ENCODE measurements at places on chromosomes 2 and 18.
A peak's percentile ranks its signal among the peaks of the same experiment; 100 is the strongest.

- peak; percentile 87 for DNase-seq
Measured at GRCh38 chr2:12750166-12750905, 33.6 kb downstream of the TRIB2 start.

DNA sequence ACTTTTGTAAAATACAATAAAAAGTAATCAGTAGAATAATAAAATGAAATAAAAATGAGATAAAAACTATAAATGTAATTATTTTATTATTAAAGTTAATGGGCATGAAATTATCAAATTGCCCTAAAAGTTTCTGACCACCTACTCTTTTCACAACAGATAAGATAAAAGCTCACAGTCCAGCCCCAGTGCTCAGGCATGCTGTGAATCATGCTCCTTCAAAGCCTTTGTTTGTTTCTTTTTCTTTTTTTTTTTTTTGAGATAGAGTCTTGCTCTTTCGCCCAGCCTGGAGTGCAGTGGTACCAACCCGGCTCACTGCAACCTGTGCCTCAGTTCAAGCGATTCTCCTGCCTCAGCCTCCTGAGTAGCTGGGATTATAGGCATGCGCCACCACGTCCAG, 181.7 kb downstream of the ANKRD44 start:
- DNase-seq = no peak

DNA sequence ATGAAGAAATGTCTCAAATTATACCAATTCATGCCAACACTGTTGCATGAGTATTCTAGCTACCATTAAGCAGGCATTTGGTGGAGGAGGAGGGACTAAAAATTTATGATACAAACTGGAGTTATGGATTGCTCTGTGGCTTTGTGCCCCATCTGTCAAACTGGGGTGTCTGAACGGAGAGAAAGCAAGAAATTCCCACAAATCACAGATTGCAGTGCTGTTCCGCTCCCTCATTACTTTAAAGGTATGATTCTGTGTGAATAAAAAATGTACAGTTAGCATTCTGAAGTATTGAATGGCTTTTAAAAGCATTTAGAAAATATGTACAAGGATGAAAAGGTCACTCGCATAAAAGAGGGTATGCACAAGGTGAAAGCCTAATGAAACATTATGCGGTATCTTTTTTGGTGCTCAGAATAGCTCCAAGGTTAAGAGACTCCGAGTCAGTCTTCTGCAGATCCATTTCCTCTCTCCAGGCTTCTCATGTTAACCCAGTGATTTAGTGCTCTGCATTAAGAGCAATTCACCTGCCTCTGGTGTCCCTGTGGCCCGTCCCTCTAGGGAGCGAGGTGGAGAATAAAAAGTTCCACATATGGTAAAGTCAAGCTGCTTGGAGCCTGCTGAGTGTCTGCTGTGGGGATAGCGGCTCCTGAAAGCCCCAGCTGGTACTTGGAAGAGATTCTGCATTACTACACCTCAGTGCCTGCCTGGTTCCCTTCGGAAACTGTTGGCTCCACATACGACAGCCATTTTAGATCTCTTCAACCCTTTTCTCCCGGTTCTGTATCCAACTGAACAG, 184.2 kb downstream of the ZNF521 start:
- no peak for DNase-seq

DNA sequence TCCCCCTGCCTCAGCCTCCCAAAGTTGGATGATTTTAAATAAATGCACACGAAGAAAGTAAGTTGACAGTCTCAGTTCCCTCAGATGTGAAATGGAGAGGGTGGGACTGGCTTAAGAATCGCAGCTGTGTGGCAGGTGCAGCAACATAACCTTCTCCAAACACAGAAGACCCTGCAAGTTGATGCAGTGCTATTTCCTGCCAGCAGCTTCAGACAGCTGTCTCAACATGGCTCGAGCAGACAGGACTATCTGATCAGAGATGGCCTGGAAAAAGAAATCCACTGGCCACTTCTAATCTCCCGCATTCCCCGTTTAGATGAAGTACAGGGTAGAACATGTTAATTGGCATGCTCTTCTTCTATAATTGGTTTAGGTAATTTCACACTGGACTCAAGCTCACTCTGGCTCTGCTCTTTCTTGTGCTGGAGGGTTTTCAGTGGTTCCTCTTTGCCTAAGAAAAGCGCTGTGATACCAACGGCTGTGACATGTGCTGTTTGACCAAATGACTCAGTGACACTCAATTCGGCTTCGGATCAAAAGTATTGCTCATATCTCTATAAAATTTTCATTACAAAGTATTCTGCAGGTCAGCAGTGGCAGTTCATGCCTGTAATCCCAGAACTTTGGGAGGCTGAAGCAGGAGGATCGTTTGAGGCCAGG, 40.2 kb downstream of the MYOM1 start:
- no peak for DNase-seq

- DNase-seq = no peak
Measured at GRCh38 chr2:161116509-161116908, 43.7 kb upstream of the TANK start.

- peak; percentile 19 for DNase-seq
Measured at GRCh38 chr2:54803783-54804751, 80.6 kb downstream of the EML6 start.

- DNase-seq = no peak
Measured at GRCh38 chr2:41207578-41207977, 755.7 kb upstream of the SLC8A1 start.

GRCh38 chr2:171655586-171655985, 31.7 kb upstream of the DYNC1I2 start:
- no peak for DNase-seq

DNA sequence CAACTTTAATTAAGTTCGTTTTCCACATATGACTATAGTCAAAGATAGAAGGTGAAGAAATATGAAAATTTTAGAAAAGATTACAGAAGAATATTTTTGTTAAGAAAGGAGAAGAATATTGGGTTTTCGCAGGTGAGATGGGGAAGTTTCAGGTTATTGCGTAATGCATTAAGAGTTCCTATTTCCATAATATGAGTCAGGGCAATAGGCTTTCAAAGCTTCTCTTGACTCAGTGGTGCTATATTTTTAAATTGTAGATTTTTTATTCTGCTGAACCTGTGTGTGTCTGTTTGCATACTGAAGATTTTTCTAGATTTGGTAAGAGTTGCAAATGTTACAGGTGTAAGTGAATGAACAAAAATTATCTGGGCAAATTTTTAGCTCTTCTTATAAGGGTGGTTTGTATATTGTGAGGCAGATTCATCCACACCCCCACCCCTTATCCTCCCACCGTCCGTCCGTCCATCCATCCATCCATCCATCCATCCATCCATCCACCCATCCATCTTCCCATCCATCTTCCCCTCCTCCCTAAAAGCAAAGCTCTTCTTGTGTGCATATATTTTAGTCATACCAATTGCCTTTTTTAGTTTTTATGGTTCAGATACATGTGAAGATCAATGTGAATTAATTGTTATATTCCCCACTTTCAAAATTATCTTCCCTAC, 69.6 kb downstream of the MYO1B start:
- DNase-seq = no peak

- no peak for DNase-seq
Measured at GRCh38 chr2:85771486-85771885, 17.7 kb downstream of the ATOH8 start.

DNA sequence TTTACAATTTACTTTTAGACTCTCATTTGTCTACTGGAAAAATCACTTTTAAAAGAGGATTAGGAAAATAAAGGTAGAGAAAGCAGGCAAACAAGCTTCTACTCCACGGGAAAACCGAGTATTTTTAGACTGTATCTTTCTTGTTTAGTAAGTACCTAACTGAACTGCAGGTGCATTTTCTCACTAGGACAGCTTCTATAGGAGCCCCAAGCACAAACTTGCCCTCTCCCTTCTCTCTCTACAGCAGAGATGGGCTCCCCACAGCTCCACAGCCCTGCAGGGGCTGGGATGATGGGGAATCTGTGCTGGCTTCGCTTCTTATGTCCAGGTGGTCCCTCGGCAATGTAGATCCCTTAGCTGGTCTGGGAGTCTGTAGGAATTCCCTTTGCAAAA, 16.2 kb downstream of the PSTPIP2 start:
- no peak for DNase-seq

- DNase-seq = peak; percentile 79
Measured at GRCh38 chr2:97840198-97840597, 126.8 kb downstream of the ZAP70 start.

- no peak for DNase-seq
Measured at GRCh38 chr2:86336675-86337243, 667 bp downstream of the REEP1 start.

- no peak for DNase-seq
Measured at GRCh38 chr2:86305915-86306254, 31.5 kb downstream of the REEP1 start.

DNA sequence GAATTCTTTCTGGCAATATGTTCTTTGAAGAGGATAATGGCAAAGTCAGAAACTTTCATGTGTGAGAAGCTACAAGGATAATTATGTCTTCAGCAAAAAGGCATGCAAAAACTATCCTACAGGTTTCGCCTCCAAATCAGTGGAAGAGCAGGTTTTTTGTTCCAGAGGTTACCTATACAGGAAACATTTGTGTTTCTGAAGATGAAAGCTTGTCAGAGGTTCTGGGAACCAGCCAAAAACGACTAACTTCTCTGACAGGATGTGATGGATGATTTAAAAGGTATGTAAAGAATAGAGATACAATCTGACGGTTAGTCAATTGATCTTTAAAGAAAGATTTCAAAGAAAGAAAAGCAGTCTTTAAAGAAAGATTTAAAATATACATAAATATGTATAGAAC, 37.6 kb downstream of the RND3 start:
- no peak for DNase-seq

DNA sequence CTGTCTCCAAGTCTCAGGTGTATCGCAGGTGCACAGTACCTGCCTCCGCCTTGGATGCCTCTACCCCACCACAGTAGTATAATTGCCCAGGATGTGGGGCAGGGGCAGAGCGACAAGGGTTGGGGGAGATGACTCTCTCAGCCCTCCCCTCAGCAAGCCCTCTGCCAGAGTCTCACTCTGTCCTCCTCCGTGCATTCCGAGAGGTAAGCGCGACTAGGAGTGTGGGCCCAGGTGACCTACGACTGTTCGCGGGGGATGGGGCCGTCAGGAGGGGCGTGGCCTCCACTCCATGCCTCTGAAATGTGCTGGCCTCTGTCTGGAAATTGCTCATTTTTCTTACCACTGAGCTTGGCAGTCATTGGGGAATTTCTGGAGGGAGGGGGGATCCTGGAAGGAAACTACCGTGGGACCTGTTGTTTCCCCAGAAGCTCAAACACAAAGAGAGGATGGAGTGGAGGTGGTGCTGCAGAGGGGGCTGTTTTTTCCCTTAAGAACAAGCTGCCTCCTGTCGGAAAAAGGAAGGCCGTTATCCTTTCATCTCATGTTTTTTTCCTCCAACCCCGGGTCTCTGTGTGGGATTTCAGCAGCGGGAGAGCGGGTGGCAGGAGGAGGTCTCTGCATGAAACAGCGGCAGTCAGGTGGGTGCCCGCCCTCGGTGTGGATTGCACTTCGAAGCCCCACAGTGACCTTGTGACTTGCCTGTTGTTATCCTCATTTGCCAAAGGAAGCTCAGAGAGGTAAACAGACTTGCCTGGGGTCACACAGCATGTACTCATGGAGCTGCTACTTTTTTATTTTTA, 13.0 kb upstream of the RALB start:
- DNase-seq = peak; percentile 82

DNA sequence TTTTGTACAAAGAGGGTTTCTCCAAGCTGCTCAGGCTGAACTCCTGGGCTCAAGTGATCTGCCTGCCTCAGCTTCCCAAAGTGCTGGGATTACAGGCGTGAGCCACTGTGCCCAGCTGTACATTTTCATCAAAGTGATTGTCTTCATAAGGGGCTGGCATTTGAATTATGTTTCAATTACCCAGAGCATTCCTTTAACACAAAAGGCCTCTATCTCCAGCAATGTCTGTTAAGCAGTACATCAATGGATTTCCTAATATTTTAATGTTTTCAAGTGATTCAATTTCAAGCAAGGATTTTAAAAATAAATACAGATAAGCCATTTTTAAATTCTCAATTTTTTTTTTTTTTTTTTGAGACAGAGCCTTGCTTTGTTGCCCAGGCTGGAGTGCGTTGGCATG, 50.9 kb upstream of the AP1S3 start:
- no peak for DNase-seq

DNA sequence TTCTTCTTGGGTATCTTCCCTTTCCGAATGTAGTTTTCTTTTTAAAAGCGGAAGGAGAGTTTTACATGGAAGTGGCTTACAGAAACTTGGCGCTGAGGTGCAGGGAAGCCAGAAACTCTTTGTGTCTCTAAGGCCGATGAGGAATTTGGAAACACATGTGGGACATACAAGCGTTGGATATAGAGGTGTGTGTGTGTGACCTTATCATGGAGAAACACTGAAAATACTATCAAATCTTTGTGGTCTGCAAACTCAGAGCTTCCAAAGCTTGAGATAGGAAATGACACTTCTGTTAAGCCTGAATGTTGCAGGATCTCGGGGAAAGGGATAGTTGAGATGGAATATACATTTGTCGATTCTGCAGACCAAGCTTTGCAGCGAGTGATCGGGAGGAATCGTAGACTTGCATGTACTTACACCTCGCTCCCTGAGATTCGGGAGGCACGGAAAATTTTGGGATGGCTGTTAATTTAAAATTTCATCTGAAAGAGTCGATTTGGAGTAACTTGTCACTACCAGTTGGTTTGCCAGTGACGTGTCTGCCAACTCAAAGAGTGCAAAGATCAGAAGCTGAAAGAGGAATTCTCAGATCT, 1.0 kb downstream of the NAB1 start:
- peak; percentile 33 for DNase-seq

GRCh38 chr2:175852879-175853615, 149.0 kb downstream of the LNPK start:
- no peak for DNase-seq

GRCh38 chr2:26196683-26197418, 24.0 kb downstream of the GAREM2 start:
- peak; percentile 14 for DNase-seq

DNA sequence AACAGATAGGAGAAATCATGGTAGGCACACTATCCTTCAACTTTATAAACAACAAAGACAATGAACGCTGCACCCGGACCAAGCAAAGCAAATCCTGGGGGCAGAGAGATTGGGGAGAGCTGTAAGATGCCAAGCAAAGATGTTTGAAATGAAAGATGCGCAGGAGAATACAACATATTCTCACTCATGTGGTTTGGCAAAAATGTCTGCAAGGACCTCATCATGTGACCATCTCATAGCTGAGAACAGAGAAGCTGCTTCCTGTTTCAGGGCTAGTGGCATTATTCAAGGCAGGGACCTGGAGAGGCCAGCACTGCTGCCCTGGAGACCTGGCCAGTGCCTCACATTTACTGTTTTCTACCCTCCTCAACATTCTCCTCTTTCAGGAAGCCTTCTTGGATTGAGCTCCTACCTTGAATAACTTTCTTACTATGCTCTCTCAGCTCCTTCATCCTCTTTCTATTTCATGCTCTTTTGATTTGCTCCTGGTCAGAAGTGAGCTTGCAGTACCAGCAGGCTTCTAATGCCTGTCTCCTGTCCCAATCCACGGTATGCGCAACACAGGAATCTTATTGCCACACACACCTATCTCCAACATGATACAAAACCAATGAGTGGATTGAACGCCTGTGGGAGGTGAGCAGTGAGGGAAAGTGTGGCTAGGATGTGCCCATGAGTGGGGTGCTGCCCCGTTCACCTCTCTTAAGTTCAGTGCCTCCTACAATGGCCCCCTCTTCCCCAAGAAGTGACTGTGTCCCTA, 133.0 kb downstream of the CELF4 start:
- DNase-seq = no peak

GRCh38 chr18:41320100-41320499, 634.9 kb upstream of the PIK3C3 start:
- DNase-seq = no peak

All from RPMI7951 (cell line).